GDM1 (cell line): ENCODE measurements at places on chromosomes 2 and 18.

DNA sequence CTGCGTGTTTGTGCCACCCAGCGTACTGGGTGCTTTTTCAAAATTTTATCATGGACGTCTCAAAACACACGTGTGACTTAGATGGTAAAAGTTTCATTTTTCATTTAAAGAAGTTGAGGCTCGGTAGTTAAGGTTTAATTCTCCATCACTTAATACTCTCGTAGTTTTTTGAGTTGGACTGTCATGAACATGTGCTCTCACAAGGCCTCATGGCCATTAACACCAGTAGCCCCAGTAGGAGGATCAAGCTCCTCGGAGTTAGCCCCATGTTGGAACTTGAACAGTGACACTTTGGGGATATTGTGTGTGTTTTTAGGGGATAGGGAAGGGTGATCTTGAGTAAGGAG is 15.3 kb downstream of the NMUR1 start:
- DNase-seq, result no peak

GRCh38 chr2:205680903-205681302 is 1.4 kb upstream of the NRP2 start:
- DNase-seq, result no peak

- no peak for DNase-seq
These were observed 376.3 kb downstream of the ARHGAP15 start for GRCh38 chr2:143505542-143505941.

DNA sequence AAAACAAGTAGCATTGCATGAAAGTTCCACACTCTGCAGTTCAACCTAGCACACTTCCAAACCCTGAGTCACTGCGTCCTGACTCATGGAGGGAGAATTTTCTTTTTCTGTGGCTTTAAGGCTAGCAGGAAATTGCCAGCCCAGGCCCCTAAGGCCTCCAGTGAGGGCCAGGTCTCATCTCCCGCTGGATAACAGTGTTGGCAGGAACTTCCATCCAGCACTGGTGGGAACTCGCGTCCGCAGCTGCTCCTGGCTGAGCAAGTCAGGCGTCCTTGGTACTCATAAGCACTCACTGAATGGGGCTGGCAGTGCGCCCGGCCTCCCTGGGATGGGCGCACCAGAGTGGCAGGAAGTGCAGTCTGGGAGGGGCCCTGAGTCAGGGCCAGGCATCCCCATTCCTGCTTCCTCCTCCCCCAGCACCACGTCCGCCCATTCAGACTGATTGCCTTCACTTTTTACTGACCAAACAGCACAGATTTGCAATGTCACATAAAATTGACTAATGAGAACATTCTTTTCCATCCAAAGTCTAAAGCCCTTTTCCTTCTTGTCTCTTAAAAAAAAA is 14.3 kb downstream of the MALL start:
- peak; percentile 33 for DNase-seq

- no peak for DNase-seq
These were observed 7.3 kb downstream of the PLA2R1 start for GRCh38 chr2:160054984-160055725.

DNA sequence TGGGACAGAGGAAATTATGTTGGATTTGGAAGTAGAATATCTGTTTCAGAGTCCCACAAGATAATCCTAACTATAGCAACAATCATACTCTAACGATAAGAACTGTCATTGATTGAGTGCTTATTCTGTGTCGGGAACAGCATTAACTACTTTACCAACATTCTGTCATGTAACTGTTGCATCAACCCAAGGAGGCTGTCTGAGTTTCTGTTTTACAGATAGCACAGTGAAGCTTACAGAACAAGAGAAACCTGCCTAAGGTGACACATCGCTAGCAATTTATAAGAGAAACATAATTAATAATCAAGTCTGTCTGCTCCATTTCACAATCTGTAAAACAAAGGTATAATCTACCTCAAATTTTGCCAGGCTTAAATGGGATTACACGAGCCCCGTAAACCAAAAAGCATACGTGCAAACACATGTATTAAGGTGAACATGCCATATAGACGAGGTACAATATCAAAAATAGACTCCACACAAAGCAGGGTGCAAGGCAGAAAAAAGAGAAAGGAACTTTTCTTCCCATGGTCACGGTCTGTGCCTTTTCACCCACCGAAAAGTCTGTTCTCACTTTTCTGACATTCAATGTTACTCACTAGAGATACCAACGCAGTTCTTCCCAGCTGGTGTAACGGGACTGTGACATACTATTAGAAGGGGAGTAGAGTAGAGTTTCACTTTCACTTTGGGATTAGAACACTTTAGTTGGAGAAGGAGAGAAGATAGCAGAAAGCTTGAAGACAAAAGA is 37.2 kb upstream of the SLC8A1 start:
- DNase-seq, result no peak

GRCh38 chr2:120209427-120210269 is 13.6 kb downstream of the TMEM185B start:
- DNase-seq, result no peak

- DNase-seq, result no peak
These were observed 144.1 kb upstream of the NCKAP5 start for GRCh38 chr2:133712369-133712768.

DNA sequence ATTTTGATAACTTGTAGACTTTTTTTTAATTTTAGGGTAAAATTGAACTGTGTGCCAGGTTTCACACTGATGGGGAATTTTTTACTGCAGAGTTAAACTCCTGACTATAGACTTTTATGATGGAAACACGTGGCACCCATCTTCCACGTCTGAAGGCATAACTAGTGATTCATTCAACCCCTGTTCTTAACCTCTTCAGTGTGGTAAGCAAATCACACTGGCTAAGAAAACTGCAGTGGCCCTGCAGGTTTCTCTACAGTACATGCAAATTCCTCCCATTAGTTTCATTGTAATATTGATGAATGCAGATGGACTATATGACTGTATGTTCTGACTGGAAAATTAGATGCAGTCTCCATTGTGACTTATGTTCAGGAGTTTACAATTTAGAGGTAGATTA is 47.2 kb downstream of the SMAD4 start:
- no peak for DNase-seq

DNA sequence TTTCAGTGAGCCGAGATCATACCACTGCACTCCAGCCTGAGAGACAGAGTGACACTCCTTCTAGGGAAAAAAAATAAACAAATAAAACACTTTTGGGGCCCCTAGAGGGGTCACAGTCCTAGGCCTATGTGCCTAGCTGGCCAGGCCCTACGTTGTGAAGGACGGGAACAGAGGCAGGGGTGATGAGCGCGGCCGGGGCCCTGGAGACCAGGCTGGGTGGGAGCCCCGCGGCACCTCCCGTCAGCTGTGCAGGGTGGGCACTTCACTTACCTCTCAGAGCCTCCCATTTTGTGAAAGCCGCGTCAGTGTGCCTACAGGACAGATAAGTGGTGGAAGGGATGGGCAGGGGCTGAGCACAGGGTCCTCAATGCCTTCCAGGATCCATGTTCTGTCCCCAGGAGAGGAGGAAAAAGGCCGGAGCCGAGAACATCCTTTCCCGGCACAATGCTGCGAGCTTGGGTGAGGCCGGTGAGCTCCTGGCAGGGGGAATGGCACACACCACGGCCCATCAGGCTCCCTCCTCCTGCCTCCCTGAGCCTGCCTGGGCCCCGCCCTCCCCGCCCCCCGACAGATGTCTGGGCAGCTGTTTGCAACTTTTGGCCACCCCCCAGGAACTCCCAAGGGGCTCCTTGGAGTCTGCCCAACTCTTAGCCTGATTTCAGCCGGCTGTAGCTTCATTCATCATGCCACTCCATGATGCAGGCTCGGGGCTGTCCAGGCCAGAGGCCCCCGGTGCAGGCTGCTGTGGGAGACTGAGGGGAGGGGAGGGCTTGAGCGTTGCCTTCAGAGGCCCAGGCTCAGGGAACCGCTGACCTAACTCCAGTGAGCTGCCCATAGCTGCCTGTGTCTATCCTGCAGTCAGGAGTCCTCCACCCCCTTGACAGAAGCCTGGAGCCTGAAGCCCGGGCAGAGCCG is 196.5 kb downstream of the TFCP2L1 start:
- DNase-seq, result no peak

GRCh38 chr18:34691614-34692013 is 18.5 kb upstream of the DTNA start:
- no peak for DNase-seq

- DNase-seq, result no peak
These were observed 59.7 kb upstream of the CAPN13 start for GRCh38 chr2:30866974-30867373.

- DNase-seq, result no peak
These were observed 301.1 kb downstream of the MYCN start for GRCh38 chr2:16241166-16242160.

DNA sequence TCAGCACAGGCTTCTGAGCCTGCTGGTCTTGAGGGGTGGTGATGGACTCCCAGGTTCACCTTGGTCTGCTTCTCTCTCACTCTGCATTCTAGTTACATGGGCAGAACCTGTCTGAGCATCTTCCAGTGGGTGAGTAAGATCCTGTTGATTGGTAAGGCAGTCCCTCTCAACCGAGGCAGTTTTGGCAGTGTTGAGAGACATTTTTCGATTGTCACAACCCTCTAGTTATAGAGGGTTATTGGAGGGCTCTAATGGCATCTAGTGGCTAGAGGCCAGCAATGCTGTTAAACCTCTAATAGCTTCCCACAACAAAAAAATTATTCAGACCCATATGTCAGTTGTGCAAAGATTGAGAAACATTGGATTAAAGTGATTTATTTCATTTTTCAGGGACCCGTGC is 9.3 kb upstream of the MGAT5 start:
- no peak for DNase-seq

DNA sequence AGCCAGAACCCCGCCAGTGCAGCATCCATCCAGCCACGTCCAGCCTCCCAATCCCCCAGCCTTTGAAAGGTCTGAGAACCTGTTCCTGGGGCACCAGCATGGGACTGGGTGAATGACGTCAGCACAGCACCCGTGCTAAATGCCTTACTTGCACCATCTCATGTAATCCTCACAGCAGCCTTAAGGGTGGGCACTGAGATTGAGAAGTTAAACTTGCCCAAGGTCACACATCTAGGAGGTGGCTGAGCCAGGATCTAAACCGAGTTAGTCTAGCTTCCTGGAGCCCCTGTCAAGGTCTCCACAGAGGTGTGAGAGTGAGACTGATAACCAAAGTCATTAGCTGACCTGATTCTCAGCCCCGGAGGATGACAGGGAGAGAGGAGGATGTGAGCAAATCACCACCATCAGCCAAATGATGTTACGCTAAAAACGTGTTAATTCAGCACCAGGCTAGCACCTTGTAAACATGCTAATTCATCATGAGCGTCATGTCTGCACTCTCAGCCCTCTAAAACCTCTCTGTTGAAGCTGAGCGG is 4.6 kb downstream of the CD8A start:
- DNase-seq, result no peak

- no peak for DNase-seq
These were observed 30.2 kb downstream of the GLI2 start for GRCh38 chr2:120765678-120766469.

DNA sequence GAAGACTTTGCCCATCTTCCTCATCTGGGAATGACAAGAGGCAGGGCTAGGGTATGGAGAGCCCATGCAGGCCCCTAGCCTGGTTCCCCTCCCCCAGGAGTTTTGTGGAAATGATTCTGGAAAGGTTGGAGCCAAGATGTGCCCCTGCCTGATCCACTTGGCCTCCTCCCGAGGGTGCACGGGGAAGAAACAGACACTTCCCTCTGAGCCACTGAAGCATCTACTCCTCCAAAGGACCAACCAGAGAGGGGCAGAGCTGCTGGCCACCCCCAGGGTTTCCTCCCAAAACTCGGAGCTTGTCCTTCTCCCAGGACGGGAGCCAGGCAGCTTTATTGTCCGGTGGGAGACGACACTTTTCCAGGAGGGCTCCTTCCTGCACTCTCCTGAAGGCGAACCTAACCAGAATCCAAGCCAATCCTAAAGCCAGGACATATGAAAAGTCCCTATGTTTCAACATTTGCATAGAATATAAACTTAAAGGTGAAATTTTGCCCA is 149.2 kb upstream of the COPS8 start:
- DNase-seq, result no peak

DNA sequence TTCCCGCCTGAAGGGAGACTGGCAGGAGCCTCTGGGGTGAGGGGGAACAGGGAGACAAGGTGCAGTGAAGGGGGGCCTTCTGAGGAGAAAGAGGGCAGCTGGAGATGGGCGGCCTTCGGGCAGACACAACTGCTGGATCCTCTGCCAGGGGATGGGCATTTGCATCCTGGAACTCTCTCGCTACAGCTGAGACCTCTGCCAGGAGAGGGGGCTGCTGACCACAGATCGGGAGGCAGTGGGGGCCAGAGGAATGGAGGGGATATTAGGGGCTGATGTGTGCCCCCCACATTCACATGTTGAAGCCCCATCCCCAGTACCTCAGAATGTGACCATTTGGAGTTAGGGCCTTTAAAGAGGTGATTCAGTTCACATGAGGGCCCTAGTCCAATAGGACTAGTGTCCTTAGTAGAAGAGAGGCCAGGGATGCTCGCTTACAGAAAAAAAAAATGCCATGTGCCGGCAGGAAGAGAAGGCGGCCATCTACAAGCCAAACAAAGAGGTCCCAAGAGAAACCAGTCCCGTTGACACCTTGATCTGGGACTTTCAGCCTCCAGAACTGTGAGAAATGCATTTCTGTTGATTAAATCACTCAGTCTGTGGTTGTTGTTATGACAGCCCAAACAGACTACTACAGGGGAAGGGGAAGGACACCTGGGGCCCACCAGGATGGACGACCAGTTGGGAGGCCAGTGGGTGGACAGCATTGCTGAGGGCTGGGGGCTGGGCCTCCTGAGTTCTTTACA is 50.0 kb downstream of the TRABD2A start:
- DNase-seq, result no peak
